Right atrium auricular region (tissue), 2 donors: ENCODE measurements at places on chromosomes 16 and 17. TPM values are rescaled to one million over a fixed set of nuclear protein-coding genes. Genes with fewer than 3 reads are reported as not detected.

- no peaks in the 10 kb centered on the region for H3K4me1 ChIP-seq
- no peaks in the 10 kb centered on the region for H3K36me3 ChIP-seq
- DNase-seq = no peak
- H3K27me3 ChIP-seq = no peaks in the 10 kb centered on the region
- no peak overlapping the region for H3K4me3 ChIP-seq
These were observed 10.3 kb upstream of the MLYCD start for GRCh38 chr16:83888672-83889044.

DNA sequence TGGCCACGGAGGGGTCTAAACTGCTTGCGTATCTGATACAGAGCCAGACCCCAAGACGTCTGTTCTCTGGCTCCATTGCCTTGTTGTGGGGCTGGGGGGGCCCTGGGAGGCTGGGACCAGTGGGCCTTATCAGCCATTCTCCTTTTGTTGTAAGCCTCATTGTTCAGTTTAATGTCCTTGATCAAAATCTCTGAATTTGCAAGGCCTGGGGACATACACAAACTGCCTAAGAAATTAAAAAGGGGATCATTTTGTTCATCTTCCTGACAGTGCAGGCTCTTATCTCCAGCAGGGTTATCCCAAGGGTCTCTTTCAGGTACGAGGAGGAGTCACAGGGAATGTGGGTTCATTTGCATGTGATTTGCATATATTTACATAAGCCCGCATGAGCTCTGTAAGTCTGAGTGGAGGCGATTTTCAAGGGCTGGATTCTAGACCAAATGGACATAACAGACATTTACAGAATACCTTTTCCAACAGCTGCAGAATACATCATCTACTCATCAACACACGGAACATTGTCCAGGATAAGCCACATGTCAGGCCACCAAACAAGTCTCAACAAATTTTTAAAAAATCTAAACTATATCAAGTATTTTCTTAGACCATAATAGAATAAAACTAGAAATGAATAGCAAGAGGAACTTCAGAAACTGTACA, 269.8 kb downstream of the RBFOX1 start:
- H3K4me3 ChIP-seq = no peak overlapping the region
- no peaks in the 10 kb centered on the region for H3K27me3 ChIP-seq
- H3K27ac ChIP-seq = peak overlapping the region; percentile 72
- H3K36me3 ChIP-seq = no peaks in the 10 kb centered on the region
- no peak for DNase-seq

- H3K27me3 ChIP-seq = no peaks in the 10 kb centered on the region
- H3K4me1 ChIP-seq = no peaks in the 10 kb centered on the region
- no peaks in the 10 kb centered on the region for H3K36me3 ChIP-seq
- H3K4me3 ChIP-seq = no peak overlapping the region
- no peak overlapping the region for H3K27ac ChIP-seq
- no peak for DNase-seq
These were observed 36.3 kb upstream of the PABPN1L start for GRCh38 chr16:88902744-88903143.

GRCh38 chr17:5260542-5260941, 21.5 kb upstream of the RABEP1 start:
- H3K4me3 ChIP-seq = no peak overlapping the region
- no peaks in the 10 kb centered on the region for H3K36me3 ChIP-seq
- H3K27ac ChIP-seq = no peak overlapping the region
- H3K4me1 ChIP-seq = no peaks in the 10 kb centered on the region

The COTL1 gene
- 27.1 TPM for total RNA-seq

The NPIPB9 gene
- not detected for total RNA-seq

DNA sequence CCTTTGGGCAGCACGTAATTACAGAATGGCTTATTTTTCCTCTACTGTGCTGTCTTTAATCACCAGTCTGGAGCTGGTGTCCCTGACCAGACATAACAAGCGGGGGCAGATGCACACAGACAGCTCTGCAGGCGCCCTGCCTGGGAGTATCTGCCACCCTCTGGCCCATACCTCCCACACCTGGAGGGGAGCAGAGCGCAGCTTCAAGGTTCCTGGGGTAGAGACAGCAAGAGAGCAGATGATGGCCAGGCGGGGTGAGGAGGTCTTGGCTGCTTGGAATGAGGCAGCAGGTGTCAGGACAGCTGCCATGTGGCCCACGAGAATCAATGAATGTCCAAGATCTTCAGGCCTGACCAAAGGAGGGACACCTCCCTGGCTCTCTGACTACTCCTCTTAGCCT, 23.8 kb downstream of the TMEM94 start:
- no peak overlapping the region for H3K27ac ChIP-seq
- H3K4me3 ChIP-seq = no peak overlapping the region
- no peaks in the 10 kb centered on the region for H3K27me3 ChIP-seq
- H3K36me3 ChIP-seq = no peaks in the 10 kb centered on the region
